H1 (cell line): ENCODE measurements at places on chromosomes 16 and 17.

- H3K4me1 ChIP-seq: no peaks in the 10 kb centered on the region
- H3K27ac ChIP-seq: no peak overlapping the region
- H3K27me3 ChIP-seq: no peaks in the 10 kb centered on the region
- no peak overlapping the region for H3K4me3 ChIP-seq
These were observed 223.1 kb downstream of the MAP2K6 start for GRCh38 chr17:69637446-69638156.

- H3K4me3 ChIP-seq: no peak overlapping the region
- no peaks in the 10 kb centered on the region for H3K36me3 ChIP-seq
- H3K27ac ChIP-seq: no peak overlapping the region
- H3K4me1 ChIP-seq: peaks cover 2% of the 10 kb centered on the region; the same call in 1 of the 2 replicates
- no peaks in the 10 kb centered on the region for H3K27me3 ChIP-seq
These were observed 45.4 kb upstream of the GINS3 start for GRCh38 chr16:58346831-58347371.

DNA sequence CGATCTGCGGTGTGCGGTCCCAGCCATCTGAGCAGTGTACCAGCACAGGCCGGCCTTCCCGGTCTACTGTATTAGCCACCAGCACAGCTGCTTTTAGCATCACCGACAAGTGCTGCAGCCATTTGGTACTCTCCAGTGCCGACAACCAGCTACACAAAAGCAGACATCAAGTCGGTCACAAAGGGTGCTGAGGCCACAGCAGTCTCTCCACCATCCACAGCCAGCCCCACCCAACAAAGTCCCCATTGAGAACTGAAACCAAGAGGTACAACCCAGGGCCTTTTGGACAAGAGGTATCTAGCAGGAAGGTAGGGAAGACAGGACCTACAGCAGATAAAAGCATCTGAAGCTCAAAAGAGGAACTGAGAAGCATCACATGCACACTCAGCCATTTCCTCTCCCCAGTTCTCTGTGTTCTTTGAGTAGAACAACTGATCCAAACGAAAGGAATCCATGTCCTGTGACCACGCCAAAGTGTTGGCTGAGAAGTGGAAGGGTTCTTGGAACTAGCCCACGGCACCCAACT is 9.5 kb downstream of the MTMR4 start:
- H3K4me1 ChIP-seq: no peaks in the 10 kb centered on the region
- H3K36me3 ChIP-seq: peaks cover 88% of the 10 kb centered on the region
- DNase-seq: no peak
- no peak overlapping the region for H3K4me3 ChIP-seq
- no peak overlapping the region for H3K27ac ChIP-seq

GRCh38 chr17:81180836-81181810 is 15.1 kb upstream of the AATK start:
- no peak overlapping the region for H3K27ac ChIP-seq
- no peaks in the 10 kb centered on the region for H3K36me3 ChIP-seq
- no peak overlapping the region for H3K4me3 ChIP-seq
- DNase-seq: no peak
- peaks cover 1% of the 10 kb centered on the region; the same call in 1 of the 2 replicates for H3K4me1 ChIP-seq
- H3K27me3 ChIP-seq: no peaks in the 10 kb centered on the region

- H3K36me3 ChIP-seq: no peaks in the 10 kb centered on the region
- H3K4me1 ChIP-seq: no peaks in the 10 kb centered on the region
- no peak overlapping the region for H3K27ac ChIP-seq
- H3K4me3 ChIP-seq: no peak overlapping the region
- no peak for DNase-seq
These were observed 19.7 kb downstream of the MEAK7 start for GRCh38 chr16:84484579-84485254.

DNA sequence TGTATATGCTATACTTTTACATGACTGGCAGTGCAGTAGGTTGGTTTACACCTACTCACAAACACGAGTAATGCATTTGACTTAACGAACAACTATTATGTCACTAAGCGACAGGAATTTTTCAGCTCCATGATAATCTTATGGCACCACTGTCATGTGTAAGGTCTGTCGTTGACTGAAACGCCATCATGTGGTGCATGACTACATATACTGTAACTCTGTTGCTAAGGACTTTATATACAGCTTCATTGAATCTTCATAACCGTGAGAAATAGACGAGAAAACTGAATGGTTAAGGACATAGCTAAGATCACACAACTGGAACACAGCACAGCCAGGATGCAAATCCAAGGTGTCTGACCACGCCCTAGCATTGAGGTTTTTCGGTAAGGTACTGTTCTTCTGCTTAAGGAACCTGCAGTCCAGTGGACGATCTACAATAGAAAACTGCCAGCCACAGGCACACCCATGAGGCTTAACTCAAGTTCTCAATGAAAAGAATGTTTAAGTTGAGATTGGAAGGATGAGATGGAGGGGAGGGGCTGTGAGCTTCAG is 3.3 kb downstream of the CFAP20 start:
- no peak for DNase-seq
- H3K4me1 ChIP-seq: peaks cover 6% of the 10 kb centered on the region; the same call in 1 of the 2 replicates
- H3K27ac ChIP-seq: no peak overlapping the region
- H3K4me3 ChIP-seq: no peak overlapping the region
- H3K36me3 ChIP-seq: no peaks in the 10 kb centered on the region

- H3K27me3 ChIP-seq: peaks cover 6% of the 10 kb centered on the region
- H3K4me3 ChIP-seq: no peak overlapping the region
- no peak overlapping the region for H3K27ac ChIP-seq
These were observed 24.5 kb upstream of the PHOSPHO1 start for GRCh38 chr17:49255125-49255524.

- no peaks in the 10 kb centered on the region for H3K36me3 ChIP-seq
- DNase-seq: no peak
- H3K27me3 ChIP-seq: peaks cover 11% of the 10 kb centered on the region
- peaks cover 13% of the 10 kb centered on the region for H3K4me1 ChIP-seq
- no peak overlapping the region for H3K4me3 ChIP-seq
- H3K27ac ChIP-seq: no peak overlapping the region
These were observed 2.0 kb upstream of the CAVIN1 start for GRCh38 chr17:42424991-42425610.

DNA sequence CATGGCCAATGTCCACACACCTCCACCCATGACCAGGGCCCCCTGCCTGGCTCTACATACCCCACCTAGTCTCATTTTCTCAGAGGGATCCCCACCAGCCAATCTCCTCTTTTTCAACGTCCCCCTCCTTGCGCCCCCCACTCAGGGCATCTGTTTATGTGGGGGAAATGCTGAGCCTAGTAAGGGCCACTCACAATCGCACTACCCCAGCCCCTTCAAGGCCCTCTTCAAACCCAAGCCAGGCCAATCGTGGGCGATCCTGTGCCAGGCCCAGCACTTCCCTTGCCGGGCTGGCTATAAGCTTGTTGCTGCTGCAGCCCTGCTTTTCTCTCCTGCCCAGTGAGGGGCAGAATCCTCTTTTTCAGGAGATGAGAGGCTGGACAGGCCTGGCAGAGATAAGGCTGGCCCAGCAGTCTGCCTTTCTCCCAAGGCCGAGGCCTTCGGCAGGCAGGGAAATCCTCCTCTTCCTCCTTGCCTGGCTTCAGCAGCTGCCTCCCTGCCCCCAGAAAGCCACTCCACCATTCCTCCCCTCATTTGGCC is 16.1 kb downstream of the HSD11B2 start:
- no peak overlapping the region for H3K27ac ChIP-seq
- no peaks in the 10 kb centered on the region for H3K27me3 ChIP-seq
- DNase-seq: no peak
- peaks cover 3% of the 10 kb centered on the region for H3K4me1 ChIP-seq
- H3K36me3 ChIP-seq: no peaks in the 10 kb centered on the region

DNA sequence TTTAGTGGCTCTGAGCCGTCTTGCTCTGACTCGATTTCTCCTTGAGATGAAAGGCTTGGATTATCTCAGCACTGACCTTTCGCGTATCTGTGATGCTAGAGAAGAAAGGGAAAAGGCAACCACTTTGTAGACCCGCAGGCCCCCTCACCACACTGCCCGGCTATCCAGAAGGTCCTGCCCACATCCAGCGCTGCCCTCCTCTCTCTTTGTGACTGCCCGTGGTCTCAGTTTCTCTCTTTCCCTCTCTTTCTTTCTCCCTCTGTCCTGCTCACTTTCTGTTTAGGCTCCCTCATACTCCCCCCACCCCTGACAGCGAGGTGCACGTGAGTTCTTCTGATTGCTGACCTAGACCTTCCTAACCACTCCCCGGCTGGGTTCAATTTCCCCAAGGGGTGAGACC is 12.8 kb upstream of the TBX21 start:
- no peak overlapping the region for H3K4me3 ChIP-seq
- H3K27ac ChIP-seq: no peak overlapping the region
- H3K36me3 ChIP-seq: no peaks in the 10 kb centered on the region
- no peak for DNase-seq
- peaks cover 23% of the 10 kb centered on the region for H3K4me1 ChIP-seq
- peaks cover 25% of the 10 kb centered on the region for H3K27me3 ChIP-seq

DNA sequence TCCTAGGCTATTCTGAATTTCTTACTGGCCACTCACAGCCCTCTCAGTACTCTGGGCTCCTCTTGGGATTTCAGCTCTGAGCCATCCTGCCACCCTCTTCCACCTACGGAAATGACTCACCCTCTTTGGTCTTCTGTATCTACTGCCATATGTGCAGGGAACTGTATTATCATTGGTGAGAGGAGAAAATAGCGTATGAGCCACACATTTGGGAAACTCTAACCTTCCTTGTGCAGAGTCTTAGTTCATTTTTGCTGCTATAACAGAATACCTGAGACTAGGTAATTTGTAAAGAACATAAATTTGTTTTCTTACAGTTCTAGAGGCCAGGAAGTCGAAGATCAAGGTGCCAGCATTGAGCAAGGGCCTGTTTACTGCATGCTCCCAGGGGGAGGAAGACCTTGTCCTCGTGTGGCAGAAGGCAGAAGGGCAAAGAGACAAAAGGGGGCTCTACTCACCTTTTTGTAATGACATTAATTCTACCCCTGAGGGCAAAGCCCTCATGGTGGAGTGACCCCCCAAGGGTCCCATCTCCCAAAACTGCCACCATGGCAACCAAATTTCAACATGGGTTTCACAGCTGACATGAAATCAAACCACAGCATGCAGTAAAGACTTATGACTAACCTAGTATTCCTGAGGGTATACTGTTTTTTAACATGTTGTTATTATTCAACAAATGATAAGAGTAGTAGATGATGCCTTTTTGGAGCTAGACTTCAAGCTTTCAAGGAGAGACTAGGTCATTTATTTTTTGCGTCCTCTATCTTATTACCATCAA is 191.8 kb downstream of the PRKCA start:
- no peaks in the 10 kb centered on the region for H3K36me3 ChIP-seq
- H3K27me3 ChIP-seq: no peaks in the 10 kb centered on the region
- no peak overlapping the region for H3K4me3 ChIP-seq
- H3K4me1 ChIP-seq: peaks cover 14% of the 10 kb centered on the region
- no peak overlapping the region for H3K27ac ChIP-seq

- no peaks in the 10 kb centered on the region for H3K4me1 ChIP-seq
- no peak overlapping the region for H3K27ac ChIP-seq
- DNase-seq: no peak
- H3K27me3 ChIP-seq: no peaks in the 10 kb centered on the region
- no peaks in the 10 kb centered on the region for H3K36me3 ChIP-seq
These were observed 5.1 kb downstream of the ANKRD40CL start for GRCh38 chr17:50762177-50762576.

DNA sequence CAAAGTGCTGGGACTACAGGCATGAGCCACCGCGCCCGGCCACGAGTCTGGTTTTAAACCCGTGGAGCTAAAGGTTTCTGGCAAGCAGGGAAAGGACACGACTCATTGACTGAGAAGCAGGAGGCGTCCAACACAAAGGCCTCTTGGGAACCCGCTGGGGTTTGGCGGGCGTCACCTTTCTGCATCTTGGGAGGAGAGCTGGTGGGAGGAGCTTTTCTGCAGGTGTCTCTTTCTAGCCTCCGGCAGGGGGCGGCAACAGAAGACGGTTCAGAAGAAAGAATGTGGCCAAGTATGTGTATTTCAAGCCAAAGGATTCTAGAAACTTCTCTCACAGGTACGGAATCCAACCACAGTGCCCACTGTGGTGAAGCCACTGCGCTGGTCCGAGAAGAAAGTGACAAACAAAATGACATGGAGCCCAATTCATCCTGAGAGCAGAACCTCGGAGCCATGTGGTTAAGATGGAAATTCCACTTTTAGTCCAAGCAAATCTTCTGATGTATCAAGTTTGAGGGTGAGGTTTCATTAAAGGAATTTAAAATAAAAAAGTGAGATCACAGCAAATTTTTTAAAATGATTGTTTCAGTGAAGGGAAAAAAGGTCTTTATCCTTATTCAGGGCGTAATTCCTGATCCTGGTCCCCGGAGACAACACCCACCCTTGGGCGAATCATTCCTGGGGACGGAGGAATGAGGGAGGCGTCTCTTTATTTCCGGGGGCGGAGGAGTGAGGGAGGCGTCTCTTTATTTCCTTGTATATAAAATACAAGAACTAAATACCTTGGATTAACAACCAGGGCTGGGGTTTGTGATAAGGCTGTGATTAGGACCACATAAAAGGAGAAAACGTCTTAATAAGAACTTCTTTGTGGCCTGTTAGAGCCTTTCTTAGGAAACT is 97.6 kb downstream of the MRM3 start:
- H3K4me3 ChIP-seq: no peak overlapping the region
- no peaks in the 10 kb centered on the region for H3K27me3 ChIP-seq
- peak; percentile 93 for DNase-seq

DNA sequence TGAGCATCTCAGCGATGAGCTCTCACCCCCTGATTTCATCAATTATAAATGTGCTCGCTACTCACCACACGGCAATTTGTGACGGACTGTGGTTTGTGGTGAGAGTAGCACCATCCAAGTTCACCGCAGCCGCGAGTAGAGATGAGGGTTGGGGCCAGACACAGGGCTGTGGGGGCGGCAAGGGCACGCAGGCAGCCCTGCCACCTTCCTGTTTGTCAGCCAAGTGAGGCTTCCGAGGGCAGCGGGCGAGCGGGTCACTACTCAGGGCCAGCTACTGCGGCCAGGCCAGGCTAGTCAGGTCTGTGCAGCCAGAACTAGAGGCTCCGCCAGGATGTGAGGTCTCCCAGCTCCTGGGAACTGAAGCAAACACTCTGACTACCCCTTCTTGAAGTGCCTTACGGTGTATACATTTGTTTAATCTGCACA is 39.6 kb upstream of the MEOX1 start:
- no peaks in the 10 kb centered on the region for H3K36me3 ChIP-seq
- H3K4me3 ChIP-seq: no peak overlapping the region
- H3K4me1 ChIP-seq: no peaks in the 10 kb centered on the region
- no peak overlapping the region for H3K27ac ChIP-seq
- no peaks in the 10 kb centered on the region for H3K27me3 ChIP-seq

- peak; percentile 74 for DNase-seq
- no peaks in the 10 kb centered on the region for H3K36me3 ChIP-seq
- peaks cover 40% of the 10 kb centered on the region for H3K27me3 ChIP-seq
- peak overlapping the region; percentile 72 for H3K4me3 ChIP-seq
These were observed 8.0 kb downstream of the ALOX12B start for GRCh38 chr17:8079291-8080207.

GRCh38 chr17:74152591-74153455 is 50.7 kb upstream of the RPL38 start:
- peak; percentile 35 for DNase-seq
- no peaks in the 10 kb centered on the region for H3K36me3 ChIP-seq
- no peak overlapping the region for H3K27ac ChIP-seq
- no peak overlapping the region for H3K4me3 ChIP-seq
- H3K4me1 ChIP-seq: no peaks in the 10 kb centered on the region
- H3K27me3 ChIP-seq: no peaks in the 10 kb centered on the region

GRCh38 chr17:80008383-80008840 is 27.3 kb downstream of the TBC1D16 start:
- peak; percentile 38 for DNase-seq
- no peaks in the 10 kb centered on the region for H3K27me3 ChIP-seq
